ENCODE measurements at places on chromosomes 1 and 21.

- DNase-seq = peak; percentile 45
Observed at GRCh38 chr1:160070243-160071163, 543 bp upstream of the KCNJ10 start.

DNA sequence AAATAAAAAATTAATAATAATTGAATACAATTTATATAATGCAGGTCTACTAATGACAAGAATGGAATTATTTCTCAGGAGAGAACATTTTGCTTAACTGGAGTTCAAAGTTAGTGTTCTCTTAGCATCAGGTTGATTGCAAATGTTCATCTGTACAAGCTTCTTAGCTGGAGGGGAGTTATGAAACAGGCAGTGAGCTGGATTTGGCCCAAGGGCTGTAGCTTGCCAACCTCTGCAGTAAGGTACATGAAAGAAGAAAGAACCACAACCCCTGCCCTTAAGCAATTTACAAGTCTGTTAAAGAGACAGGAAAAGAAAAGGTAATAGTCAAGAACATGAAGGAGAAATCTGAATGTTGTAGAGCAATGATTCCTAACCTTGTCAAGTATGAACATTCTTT lies 17.0 kb downstream of the LPGAT1 start:
- DNase-seq = no peak

GRCh38 chr21:38709876-38710275 lies 95.9 kb upstream of the ETS2 start:
- DNase-seq = no peak

- no peak for DNase-seq
Observed at GRCh38 chr21:36816561-36817130, 117.7 kb downstream of the SIM2 start.

- no peak for DNase-seq
Observed at GRCh38 chr1:201885531-201886075, 3.1 kb upstream of the SHISA4 start.

- DNase-seq = no peak
Observed at GRCh38 chr21:42747276-42747701, 93.9 kb downstream of the PDE9A start.

- DNase-seq = no peak
Observed at GRCh38 chr1:86530211-86530845, 16.6 kb upstream of the CLCA4 start.

DNA sequence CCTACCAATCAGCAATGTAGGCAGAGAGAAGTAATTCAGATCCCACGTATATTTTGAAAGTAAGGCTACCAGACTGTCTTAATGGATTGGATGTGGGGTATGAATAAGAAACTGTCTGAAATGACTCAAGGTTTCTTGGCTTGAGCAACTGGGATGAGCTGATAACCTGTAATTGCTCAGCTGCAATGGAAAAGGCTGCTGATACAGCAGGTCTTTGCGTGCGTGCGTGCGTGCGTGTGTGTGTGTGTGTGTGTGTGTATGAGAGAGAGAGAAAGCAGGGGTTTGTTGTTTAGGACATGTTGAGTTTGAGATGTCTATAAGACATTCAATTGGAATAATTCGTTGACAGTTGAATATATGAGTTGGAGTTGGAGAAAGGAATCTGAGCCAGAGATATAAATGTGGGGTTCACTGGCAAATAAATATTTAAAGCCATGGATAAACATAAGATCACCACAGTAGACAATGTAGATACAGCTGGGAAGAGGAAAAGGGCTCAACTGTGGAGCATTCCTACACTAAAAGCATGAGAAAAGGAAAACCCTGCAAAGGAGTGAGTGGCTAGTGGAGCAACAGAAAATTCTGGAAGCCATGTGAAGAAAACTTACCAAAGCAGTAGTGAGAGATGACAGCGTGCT lies 72.9 kb downstream of the UCHL5 start:
- no peak for DNase-seq

DNA sequence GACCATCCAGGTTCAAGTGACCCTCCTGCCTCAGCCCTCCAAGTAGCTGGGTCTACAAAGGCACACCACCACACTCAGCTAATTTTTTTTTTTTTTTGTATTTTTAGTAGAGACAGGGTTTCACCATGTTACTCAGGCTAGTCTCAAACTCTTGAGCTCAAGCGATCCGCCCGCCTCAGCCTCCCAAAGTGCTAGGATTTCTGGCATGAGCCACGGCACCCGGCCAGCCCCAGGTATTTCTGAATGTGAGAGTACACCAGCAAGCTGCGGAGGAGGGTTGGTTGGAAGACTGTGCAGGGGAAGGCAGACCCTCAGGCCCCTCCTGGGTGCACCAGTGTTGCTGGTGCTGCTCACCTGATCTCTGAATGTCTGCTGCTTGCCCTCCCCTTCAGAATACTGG lies 33.1 kb upstream of the SIM2 start:
- DNase-seq = no peak

GRCh38 chr1:54588377-54588776 lies 34.9 kb downstream of the FAM151A start:
- no peak for DNase-seq

GRCh38 chr1:1358433-1359271 lies at the start of gene MXRA8:
Gene MXRA8 (minus strand): TSS chr1:1358555. CDS start chr1:1358504, 51 bp downstream.
- DNase-seq = peak; percentile 6

DNA sequence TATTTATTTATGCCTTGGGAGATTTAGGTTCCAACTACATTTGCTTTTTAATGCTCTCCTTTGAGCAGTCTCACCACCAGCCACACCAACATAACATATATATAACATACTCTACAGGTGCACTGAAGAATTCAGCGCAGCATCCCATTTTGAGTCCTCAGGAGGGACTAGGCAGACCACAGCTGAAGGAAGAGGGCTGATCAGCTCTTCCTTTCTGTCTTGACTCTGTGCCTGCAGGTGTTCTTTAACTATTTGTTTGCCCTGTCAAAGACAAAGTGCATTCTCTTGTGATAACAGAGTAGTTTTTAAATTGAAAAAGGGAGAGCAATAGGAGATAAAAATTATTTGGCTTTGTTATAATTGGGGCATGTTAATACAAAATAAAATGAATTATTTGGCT lies 17.0 kb downstream of the HIPK1 start:
- no peak for DNase-seq

- DNase-seq = no peak
Observed at GRCh38 chr1:198449727-198450433, 90.6 kb downstream of the ATP6V1G3 start.

DNA sequence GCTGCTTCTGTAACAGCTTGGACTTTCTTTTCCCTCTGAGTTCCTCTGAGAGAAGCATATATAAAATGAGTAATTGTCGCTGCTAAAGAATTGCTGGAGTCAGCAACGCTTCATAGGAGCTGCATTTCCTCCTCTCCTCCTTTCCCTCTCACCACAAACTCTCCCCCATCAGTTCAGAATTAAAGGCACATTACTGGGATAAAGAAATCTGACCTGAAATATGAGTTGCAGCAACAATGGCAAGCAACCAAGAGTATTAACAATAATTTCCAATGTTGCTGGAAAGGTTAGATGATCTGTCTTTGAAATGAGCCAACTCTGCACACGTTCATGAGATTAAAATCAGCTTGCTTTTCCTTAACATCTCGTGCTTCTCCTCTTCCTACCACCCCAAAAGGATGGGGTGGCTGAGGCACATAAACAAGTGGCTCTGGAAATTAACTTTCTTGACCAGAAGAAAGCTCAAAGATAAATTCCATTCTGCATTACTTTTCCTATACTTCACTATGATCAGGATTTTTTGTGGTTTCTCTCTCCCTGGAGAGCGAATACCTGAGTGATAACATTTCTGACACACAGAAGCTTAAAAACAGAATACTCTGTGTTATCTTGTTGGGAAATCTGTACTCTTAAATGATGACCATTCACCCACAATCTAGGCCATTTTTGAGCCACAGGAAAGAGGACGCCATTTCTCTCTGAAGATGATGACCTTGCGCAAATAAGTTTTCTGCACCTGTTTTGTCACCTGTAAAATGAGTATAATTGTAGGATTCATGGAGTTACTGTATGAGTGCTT lies 90.2 kb downstream of the TGFBR3 start:
- DNase-seq = no peak

DNA sequence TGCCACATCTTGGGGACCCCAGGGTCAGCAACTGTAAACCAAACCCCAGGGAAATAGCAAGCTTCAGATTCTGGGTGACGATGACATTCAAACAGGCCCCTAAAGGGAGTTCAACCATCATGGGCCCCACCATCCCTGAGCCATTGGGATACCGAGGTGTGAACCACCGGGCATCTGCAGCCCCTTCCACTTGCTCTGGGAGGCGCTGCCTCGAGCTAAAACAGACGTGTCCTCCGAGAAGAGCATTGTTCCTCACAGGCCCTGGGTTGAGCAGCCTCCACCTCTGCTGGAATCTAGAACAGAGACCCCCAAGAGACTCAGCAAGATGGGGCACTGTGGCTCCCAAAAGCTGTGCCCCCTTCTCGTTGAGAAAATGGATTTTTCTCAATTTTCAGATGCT lies 19.0 kb upstream of the EFHD2 start:
- no peak for DNase-seq

GRCh38 chr1:80640978-80641377 lies 1159.8 kb upstream of the ADGRL2 start:
- no peak for DNase-seq

GRCh38 chr1:184407816-184408510 lies 21.1 kb downstream of the C1orf21 start:
- DNase-seq = no peak

- DNase-seq = no peak
Observed at GRCh38 chr21:30541764-30542163, at the start of gene KRTAP19-6. Gene KRTAP19-6 (minus strand): TSS chr21:30541864. CDS start chr21:30541833, 31 bp downstream.

DNA sequence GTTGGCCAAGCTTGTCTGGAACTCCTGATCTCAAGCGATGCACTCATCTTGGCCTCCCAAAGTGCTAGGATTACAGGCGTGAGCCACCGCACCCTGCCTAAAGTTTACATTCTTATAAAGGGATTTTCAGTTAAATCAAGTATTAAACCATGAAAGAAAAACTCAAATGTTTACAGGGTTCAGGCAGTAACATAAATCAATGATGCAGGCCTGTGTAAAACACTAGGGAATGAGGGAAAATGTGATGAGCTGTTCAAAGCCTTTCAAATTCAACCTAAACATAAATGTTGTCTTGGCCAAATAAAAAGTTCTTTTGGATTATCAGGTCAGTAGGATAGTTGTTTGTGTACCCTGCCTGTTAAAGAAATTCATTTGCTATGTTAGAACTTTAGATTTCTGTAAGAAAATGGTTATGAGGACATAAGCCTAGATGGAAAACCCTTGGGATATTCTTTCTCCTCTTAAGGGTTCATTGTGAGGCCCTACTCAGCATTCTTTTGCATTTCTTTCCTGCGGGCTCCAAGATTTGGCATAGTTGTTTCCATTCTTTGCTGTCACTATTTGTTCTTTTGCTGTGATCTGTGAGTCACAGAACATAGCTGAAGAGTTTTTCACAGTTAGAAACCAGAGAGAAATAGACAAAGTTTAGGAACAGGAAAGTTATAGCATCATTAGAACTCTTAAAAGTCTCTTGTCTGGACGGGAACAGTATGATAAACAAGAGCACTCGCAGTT lies 8.9 kb upstream of the ZRANB2 start:
- no peak for DNase-seq

- DNase-seq = no peak
Observed at GRCh38 chr21:41719691-41720090, 47.2 kb downstream of the RIPK4 start.

DNA sequence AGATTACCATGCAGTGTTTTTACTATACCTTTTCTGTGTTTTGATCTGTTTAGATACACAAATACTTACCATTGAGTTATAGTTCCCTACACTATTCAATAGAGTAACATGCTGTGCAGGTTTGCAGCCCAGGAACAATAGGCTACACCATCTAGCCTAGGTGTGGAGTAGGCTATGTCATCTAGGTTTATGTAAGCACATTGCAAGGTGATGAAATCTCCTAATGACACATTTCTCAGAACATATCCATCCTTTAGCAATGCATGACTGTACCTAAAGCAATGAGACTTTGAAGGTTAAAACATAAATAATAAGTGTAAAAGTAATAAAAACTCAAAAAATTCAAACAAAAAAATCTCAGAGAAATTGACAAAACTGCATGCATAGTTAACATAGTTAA lies 358.6 kb downstream of the USH2A start:
- no peak for DNase-seq

GRCh38 chr1:8858112-8858668 lies 20.3 kb downstream of the ENO1 start:
- no peak for DNase-seq

DNA sequence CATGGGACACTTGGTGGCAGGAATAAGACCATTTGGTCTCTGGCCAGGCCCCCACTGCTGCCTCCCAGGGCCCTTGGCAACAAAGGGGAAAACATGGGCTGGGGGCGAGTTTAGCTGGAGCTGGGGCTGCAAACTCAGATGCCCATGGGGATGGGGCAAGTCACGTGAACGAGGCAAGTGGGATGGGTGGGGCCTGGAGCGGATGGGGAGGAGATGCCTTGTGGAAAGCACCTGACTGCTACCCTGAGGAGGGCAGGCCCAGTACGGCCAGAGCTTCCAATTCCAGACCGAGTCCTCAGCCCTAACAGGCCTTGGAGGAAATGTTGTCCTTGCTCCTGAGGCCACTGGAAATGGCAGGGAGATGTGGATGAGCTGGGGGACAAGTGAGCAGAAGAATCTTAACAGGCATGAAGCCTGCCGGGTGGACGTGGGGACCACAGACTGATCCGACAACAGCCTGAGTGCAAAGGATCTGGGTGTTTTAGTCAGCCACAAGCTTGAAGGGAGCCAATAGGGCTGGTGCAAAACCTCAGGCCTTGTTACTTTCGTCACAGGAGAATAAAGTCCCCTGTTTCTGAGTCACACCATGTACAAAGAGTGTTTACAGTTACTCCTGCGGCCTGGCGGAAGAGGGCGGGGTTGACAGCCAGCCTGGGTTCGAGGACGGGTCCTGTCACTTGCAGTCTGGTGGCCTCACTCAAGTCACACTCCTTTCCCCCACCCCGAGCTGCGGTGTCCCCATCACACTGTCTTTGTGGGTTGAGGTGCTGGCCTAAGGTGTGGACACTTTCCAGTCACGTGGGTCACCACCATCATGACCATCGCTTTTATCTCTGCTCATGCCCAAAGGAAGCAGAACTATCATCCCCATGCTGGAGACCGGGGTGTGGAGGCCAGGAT lies 19.1 kb downstream of the RUNX3 start:
- DNase-seq = peak; percentile 57

Data from T-helper 17 cell (primary cell).